ENCODE measurements at places on chromosomes 5 and 9.

GRCh38 chr5:96997265-96997859 lies 61.5 kb downstream of the LNPEP start:
- peak; percentile 80 for DNase-seq

- no peak for DNase-seq
These were observed 45.4 kb downstream of the NTNG2 start for GRCh38 chr9:132207215-132207614.

GRCh38 chr5:175166026-175166425 lies 278.0 kb downstream of the DRD1 start:
- no peak for DNase-seq

DNA sequence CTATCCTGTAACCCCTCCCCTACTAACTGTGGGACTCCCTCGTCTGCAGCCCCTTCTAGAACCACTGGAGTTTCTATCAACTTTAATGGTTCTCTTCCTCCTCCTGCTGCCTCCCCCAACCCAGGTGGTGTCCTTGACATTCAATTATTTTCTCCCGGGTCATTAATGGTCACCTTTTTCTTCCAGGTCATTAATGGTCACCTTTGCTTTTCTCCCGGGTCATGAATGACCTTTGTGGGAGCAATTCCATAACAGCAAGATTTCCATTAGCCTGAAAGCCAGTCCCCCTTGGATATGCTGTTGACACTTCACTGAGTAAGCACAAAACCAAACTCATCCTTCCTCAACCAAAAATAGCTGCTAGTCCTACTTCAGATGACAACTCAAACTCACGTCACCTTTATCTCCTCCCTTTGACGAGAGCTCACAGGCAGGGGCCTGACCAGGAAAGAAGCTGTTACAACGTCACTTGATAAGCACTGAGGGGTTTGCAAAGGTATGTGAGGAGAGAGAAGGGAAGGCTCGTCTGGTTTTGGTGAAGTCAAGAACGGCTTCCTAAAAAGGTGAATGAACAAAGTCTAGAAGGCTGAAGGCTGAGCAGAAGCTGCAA lies 10.9 kb downstream of the CCDC127 start:
- DNase-seq: no peak

DNA sequence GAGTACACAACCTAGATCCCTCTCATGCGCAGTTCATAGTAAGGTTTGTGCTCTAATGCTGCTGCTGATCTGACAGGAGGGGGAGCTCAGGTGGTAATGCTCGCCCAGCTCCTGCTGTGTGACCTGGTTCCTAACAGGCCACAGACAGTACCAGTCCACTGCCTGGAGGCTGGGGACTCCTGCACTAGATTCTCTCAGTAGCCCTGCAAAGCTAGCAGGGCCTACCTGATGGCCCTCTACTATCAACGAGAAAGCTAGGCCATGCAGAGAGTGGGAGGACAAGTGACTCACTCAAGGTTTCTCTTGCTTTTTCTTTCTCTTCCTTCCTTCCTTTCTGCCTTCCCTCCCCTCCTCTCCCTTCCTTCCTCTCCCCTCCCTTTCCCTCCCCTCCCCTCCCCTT lies 55.1 kb upstream of the TEX48 start:
- no peak for DNase-seq

DNA sequence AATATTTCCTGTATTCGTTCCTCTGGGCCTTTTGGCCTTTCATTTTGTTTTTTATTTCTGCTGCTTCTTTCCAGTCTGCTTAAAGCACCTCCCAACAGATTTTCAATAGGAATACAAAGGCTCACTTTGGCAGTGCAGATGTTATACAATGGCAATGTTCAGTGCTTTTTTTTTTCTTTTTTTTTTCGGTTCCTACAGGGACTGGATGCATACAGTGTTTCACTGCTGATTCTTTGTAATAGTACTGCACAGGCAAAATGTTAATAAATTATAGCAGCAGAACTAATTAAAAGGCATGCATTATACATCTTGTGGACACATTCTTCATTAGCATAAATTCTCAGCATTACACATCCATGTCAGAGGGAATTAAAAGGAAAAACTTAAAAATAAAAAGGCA lies 356.6 kb upstream of the C9orf72 start:
- no peak for DNase-seq

- DNase-seq: peak; percentile 10
These were observed 90.8 kb downstream of the PCDH1 start for GRCh38 chr5:141787376-141787775.

Measured in fibroblast of lung (primary cell).